Stimulated activated CD4-positive, alpha-beta T cell treated with anti-CD3 and anti-CD28 coated beads, Interleukin-4, amount 100 ng/mL, for 4 hours (primary cell): ENCODE measurements at places on chromosomes 5 and 9.

GRCh38 chr9:114249424-114250234, 73.3 kb upstream of the ORM1 start:
- no peak for DNase-seq

DNA sequence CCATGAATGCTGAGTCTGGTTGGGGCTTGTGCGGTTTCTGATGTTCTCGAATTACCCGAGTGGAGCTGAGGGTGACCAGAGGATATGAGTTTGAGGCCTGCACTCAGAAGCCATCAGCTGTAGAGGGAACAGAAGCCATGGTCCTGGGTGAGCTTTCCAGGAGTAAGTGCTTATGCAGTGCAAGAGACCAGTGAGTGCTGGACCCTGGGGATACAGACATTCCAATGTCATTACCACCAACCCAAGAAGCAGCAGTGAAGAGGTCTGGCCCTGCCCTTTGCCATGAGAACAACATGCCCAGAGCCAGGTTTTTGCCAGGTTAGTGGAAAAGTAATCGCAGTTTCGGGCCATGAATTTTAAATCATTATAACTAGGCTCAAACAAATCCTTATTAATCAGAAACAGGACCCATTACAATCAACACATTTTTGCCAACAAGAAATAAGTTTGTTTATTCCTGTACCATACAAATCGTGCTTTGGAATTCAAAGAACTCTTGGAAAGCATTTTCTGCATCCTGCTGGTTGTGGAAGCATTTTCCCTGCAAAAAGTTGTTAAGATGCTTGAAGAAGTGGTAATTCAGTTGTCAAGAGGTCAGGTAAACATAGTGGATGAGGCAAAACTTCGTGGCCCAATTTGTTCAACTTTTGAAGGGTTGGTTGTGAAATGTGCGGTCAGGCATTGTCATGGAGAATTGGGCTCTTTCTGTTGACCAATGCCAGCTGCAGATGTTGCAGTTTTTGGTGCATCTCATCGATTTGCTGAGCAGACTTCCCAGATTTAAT, 154.6 kb downstream of the SYK start:
- DNase-seq: no peak

DNA sequence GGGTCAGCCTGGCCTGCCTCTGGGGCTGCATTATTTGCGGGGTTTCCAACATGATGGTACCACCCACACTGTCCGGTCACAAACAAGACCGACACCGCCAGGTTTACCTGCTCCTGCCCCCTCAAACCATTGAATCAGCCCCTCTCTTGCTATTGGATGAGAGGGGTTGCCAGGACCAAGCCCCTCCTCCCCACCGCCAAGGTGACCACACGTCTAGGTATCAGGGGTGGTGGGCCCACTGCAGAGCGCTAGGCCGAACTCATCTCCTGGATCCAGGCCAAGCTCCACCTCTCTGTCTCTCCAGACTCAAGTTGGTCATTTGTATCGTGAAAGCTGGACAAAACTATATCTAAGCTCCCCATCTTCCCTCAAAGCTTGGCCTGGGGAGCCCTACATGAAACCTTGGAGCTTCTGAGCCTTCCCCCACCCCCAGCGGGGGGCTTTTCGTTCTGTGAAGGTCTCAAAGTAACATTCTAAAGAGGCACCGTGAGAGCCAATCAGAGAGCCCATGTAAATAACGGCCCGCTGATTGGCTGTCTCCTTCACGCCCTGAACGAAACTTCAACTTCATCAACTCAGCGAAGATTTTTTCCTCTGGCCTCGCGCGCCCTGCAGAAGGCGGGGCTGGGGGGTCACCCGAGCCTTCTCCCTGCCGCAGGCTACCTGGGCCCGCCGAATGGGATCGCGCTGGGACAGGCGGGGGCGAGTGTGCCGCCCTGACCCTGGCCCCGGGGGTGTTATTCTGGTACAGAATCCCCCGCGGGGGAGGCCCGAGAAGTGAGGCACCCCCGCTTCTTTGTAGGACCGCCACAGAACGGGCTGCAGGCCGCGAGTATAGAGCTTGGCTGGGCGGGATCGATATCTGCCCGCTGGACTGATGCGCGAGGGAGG, 49.6 kb upstream of the PSD2 start:
- DNase-seq: no peak

GRCh38 chr9:82090046-82090445, 101.5 kb downstream of the SPATA31D1 start:
- no peak for DNase-seq

GRCh38 chr9:112285056-112285455, 48.4 kb downstream of the PTBP3 start:
- no peak for DNase-seq

DNA sequence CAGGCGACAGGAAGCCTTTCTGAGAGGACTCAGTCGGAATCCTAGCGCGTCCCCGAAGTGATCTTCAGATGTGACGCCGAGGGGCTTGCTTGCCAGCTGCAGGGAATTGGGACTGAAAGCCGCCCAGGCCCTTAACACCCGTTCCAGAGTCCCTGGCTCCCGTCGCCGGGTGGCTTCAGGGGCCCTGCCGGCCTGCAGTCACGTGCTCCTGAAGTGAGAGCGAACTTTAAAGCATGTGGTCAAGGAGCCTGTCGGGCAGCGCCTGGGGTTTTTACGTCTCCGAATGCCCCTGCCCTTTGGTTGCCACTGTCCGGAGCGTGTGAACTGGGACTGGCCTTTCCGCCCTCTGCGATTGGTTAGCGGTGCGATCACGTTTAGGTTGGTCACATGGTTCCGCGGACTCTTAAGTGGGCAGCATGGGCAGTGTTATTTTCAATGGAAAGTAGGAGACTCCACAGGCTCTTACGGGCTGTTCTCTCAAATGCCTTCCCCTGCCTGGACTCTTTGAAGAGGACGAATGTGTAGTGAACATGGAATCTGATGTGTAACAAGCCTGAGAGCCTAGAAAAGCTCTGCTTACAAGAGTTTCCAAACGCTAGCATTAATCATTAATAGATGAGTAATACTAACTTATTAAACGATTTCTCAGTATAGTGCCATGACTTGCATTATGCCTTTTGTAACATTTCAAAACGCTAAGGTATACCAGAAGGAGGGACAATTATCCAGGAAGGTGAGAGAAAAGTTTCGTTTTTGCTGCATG, 1.9 kb downstream of the VLDLR start:
- no peak for DNase-seq

- peak; percentile 2 for DNase-seq
These were observed 43.4 kb upstream of the KIAA1958 start for GRCh38 chr9:112443200-112443599.

GRCh38 chr5:125720348-125720685, 702.9 kb upstream of the GRAMD2B start:
- DNase-seq: no peak
